ENCODE measurements at places on chromosomes 16 and 17.

GRCh38 chr16:83068686-83069085, 441.9 kb downstream of the CDH13 start:
- no peak for DNase-seq

DNA sequence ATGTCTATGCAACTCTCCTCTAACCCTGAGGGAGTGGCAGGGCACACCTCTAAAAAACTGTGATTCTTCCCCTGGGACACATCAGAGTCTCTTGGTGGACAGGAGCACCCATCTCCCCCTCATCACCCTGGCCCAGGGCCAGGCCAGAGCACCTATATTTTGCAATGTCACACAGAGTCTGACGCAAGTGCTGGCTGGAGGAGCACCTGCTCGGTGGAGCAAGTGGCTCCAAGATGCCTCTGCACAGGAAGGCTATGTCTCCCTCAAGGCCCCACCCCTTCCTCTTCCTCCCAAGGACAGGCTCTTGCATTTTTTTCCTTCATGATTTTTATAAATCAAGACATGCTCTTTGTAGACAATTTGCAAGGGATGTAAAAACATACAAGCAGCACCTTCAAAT, 13.3 kb downstream of the SNN start:
- no peak for DNase-seq

- DNase-seq, result no peak
Observed at GRCh38 chr16:58000706-58001676, at the start of gene USB1. Gene USB1 (plus strand): TSS chr16:58001407. CDS start chr16:58001484, 77 bp downstream.

- no peak for DNase-seq
Observed at GRCh38 chr17:34706029-34706428, 126.6 kb downstream of the TMEM132E start.

DNA sequence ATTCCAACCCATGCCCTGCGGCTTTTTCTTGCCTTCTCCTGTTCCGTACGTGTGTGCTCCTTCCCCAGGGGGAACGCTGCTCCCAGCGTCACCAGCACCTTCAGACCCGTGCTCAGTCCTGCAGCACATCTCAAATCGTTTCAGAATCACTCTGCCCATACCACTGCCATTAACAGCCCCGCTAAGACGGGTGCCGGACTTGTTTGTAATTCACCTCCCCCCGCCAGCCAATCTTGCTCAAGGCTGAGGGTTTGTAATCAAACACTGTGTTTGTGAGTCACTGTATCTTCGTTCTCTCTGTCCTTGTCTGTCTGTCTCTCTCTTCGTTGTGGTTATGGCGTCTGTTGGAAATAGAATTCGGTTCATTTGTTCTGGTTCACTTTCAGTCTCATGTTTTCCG, 17.3 kb downstream of the CARD14 start:
- DNase-seq, result no peak

DNA sequence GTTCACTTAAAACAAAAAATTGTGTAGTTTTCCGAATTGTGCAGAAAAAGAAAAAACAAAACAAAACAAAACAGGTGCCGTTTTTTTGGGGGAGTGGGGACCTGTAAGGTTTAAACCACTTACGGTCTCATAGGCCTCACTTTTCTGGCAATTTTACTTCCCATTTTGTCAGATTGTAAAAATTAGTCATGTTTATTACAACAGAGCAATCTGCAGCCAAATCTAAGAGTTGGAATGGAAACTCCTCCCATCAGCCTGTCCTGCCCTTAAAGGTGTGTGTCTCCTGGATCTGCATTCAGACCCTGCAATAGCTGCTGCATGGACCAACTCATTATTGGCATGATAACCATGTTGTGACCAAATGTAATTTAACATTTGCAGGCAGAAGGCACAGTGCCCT, 8.2 kb upstream of the SALL1 start:
- no peak for DNase-seq

DNA sequence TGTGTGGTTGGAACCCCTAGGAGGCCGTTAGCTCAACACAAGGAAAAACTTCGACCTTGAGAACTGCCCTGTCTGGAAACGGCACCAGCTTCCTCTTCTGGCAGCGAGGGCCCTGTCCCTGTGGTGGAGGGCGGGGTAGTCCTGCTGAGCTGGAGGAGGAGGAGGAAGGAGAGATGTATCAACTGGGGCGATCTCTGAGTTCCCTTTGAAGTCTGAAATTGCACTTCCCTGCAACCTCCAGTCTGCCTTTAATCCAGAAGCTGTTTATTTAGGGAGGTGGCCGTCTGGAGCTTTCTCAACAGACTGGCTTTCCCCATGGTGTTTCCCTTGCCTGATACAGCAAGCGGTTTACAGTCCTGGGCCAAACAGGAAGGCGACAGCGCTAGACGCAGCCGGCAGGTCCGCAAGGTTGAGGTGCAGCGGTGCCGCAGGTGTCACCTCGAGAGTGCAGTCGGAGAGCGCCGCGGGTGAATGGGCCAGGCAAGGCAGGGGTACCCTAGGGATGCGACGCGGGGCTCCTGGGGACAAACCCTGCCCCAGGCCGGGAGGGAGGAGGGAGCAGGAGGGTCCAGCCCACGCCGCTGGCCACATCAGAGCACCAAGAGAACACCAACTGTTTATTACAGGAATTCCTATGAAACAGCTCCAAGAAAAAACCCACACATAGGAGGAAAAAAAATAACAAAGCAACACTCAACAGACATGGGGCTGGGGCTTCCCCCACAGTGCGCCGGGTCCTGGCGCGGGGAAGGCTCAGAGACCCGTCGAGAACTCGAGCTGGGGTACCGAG, 11.4 kb upstream of the MRPS23 start:
- DNase-seq, result no peak

GRCh38 chr17:5127910-5128309, 12.1 kb downstream of the USP6 start:
- no peak for DNase-seq

Data from vagina (tissue), 2 donors.